Central memory CD4-positive, alpha-beta T cell (primary cell): ENCODE measurements at places on chromosomes 5 and 9.

- no peak for DNase-seq
Observed at GRCh38 chr5:148623741-148624140, 30.6 kb downstream of the HTR4 start.

- no peak for DNase-seq
Observed at GRCh38 chr5:126674145-126674544, 73.4 kb downstream of the PHAX start.

DNA sequence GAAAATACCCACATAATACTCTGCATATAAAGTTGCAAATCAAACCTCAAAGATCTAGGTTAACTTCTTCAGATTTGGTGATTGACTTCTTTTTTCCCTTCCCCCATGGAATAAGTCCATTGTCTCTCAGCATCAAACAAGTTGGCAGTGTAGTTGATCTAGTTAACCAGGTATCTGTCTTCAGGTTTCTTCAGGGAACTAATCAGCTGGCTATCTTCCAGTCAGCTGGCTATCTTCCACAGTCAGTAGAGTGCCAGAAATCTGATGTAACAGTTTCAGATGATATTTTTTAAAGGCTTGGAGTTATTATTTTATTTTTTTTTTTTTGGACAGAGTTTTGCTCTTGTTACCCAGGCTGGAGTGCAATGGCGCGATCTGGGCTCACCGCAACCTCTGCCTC, 16.8 kb downstream of the TNFSF15 start:
- no peak for DNase-seq

DNA sequence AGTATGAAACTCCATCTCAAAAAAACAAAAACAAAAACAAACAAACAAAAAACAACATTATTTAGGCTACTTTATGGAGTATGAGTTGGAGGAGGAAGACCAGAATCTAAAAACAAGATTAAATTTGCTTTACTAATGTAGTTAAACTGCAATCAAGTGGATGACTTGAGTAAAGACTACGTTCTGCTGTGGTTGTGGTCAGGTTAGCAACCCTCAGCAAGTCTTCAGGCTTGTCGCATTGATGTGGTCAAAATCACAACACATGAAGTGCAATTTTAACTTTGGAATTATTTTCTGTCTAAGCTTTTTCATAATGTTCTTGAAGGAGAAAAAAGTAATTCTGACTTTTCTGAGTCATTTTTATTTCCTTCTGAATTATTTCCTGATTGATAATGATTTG, 43.1 kb downstream of the PDE6A start:
- no peak for DNase-seq

GRCh38 chr9:87245271-87245670, 252.4 kb upstream of the DAPK1 start:
- DNase-seq: no peak

GRCh38 chr5:62692946-62693713, 114.5 kb downstream of the LRRC70 start:
- DNase-seq: no peak

GRCh38 chr5:150301170-150301505, 1.6 kb downstream of the ARSI start:
- no peak for DNase-seq

- no peak for DNase-seq
Observed at GRCh38 chr5:87007737-87008136, 259.9 kb upstream of the RASA1 start.

- DNase-seq: no peak
Observed at GRCh38 chr9:120398286-120398685, 181.7 kb downstream of the CDK5RAP2 start.

- no peak for DNase-seq
Observed at GRCh38 chr5:125202353-125202752, 455.9 kb upstream of the ZNF608 start.

- DNase-seq: no peak
Observed at GRCh38 chr5:140130949-140131733, 5.4 kb downstream of the IGIP start.

DNA sequence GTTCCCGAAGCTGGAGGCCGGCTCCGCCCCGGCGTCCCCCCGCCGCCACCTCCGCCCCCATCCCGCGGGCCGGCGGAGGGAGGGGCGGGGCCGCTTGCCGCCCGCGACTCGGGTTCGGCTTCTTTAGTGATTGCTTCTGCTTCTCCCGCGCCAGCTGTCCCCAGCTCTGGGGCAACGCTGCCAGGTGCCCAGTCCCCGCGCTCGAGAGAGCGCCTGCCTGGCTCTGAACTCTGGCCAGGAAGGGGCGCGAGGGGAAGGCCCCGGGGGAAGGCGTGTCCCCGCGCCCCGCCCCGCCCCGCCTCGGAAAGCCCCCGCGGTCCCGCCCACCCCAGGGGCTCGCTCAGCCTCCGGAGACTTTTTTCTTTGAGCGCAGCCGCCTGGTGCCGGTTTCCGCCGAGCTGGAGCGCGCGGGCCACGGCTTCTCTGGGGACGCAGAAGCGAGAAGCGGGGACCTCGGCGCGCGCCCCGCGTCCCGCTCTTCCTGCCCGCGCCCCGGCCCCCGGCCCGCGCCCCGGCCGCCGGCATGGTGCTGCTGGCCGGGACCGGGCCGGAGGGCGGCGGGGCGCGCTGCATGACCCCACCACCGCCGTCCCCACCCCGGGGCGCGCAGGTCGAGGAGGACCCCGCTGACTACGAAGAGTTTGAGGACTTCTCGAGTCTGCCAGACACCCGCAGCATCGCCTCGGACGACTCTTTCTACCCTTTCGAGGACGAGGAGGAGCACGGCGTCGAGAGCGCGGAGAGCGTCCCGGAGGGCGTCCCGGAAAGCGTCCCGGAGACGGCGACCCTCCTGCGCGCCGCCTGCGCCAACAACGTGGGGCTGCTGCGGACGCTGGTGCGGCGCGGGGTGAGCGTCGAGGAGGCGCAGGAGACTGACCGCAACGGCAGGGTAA, at the start of gene ANKRD33B:
Gene ANKRD33B, plus strand, starts transcription at position 126 of the 893 bp plus-strand sequence. Its CDS starts 398 bp downstream, at position 524.
- DNase-seq: peak; percentile 70

DNA sequence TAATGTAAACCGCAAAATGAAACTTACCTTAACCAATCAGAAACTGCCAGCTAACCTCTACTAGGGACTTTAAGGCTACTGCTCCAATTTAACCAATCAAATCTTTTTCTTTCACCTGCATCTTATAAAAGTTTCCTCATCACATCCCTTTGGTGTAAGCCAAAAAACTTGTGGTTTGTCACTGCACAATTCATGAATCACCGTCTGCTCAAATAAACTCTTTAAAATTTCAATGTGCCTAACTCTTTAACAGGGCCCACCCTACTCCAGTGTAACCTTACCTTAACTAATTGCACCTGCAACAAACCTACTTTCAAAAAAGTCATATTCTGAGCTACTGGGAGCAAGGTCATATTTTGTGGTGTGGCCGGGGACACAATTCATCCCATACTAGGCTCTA, 172.2 kb upstream of the GRAMD2B start:
- no peak for DNase-seq

DNA sequence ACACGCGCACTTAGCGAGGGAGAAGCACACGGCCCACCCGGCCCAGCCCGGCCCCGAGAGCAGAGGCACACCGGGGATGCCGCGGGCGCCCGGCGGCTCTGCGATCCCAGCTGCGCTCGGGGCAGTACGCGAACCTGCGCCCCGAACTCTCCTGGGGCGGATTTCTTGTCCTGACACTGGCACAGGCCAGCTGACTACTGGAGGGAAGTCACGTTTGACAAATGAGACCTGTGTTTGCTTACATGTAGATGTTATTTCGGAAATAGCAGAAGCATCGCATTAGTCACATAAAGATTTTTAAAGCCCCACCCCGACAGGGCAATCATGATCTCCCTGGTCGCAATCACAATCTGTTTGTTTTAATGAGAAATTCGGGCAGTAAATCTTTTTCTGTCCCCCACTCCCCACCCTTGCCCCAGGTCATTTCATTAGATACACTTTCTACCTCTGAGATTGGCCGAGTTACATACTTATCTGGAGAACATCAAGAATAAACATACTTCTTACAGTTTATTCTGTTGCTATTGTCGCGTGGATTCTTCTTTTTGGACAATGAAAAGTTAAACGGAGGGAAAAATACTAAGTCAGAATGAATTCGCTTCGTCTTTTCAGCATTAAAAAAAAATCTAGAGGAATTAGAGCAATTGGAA, 518.9 kb downstream of the CTNND2 start:
- DNase-seq: no peak

- no peak for DNase-seq
Observed at GRCh38 chr5:24163091-24163490, 481.7 kb downstream of the CDH10 start.

DNA sequence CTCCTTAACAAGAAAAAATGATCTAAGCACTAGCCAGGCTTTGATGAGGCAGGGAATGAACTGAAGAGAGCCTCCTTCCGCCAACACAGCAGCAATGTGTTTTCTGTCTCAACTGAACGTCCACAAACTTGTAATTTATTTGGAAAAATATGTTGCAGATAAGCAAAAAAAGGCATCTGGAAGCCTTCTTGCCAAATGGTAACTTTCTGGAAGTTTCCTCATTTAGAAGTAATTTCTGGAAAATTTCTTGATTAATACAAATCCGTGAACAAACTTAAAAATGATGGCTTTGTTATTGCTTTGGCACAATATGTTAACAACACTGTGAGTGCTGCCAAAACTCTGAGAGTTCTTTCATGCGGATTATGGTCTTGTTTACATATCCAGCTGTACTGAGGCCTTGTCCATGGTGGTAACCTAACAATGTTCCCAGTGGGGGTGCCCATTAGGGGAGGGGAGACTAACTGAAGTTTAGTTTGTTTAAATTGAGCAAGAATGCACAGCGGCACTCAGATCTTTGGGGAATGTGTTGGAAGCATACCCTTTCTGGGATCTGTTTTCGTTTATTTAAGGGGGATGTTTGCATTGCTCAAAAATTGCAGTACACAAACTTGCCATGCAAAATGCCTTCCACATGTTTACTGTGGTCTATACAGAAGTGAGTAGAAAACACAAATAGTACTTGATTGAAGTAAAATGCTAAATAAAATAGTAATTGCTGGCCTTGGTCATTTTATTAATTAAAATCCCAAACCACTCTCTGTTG, 334.7 kb downstream of the NR2F1-AS1 start:
- no peak for DNase-seq

- no peak for DNase-seq
Observed at GRCh38 chr9:2745560-2746380, 28.5 kb downstream of the KCNV2 start.

DNA sequence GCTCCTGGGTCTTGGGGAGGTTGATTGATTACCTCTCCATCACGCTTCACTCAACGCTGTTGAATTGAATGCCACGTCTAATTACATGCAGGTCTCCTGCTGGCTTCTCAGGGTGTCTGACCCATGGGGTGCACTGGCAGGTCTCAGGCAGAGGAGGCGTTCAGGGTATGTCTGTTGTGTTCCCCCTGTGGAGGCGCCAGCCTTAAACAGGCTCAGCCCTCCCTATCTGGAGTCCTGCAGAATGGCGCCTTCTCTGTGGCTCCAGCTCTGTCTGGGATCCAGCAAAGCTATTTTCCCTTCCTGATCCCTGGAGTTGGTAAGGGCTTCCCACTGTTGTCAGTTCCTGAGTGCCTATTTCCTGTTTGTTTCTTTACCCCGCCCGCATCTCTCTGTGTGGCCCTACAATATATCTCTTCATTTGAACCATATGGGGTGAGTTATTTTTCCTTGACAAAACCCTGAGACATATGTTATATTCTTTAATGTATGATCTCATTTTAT, 150.0 kb downstream of the NTRK2 start:
- DNase-seq: no peak

DNA sequence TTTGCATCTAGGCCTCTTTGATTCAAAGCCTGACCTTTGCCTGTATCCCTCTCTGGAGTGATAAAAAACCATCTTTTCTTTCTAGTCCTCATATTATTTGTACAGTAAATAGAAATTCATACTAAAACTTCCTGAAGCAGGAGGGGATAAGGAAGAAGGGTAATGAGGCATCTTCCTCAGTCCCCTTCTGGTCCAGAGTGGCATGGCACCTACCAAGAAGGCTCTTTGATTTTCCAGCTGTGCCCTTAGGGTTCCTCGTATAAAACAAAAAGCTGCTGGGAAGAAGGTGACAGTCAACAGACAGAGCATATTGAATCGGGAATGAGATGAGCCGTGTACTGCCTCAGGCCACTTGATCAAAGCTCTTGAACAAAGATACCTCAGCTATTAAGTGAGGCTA, 71.9 kb upstream of the SPDL1 start:
- DNase-seq: no peak

- DNase-seq: peak; percentile 85
Observed at GRCh38 chr5:109408991-109409843, 557 bp downstream of the PJA2 start.

DNA sequence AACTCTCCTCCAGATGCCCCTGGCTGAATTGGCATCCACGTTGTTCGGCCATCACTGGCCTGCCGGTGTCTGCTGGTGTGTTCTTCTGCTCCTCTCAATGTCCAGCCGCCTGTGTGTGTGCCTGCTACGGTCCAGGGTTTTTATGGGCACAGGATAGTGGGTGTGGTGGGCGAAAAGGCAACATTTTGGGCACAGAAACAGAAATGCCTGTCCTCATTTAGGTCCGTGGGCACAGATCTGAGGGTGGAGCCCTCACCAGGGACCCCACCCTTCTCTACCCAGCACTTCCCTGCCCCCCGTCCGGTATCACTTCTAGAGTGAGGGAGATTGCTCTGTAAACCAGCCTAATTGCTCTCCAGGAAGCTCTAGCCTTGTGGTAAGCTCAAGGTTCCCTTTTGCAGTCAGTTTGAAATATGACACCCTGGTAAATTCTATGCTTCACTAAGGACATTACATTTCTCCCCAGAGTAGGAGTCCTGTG, 410.1 kb downstream of the MAT2B start:
- DNase-seq: no peak
